ENCODE measurements at places on chromosomes 6 and 20.

GRCh38 chr6:46058951-46059350 is 43.3 kb upstream of the CLIC5 start:
- no peak for DNase-seq

- DNase-seq, result no peak
Observed at GRCh38 chr6:140043357-140043756, 668.9 kb upstream of the CITED2 start.

GRCh38 chr6:86203044-86203443 is 560.4 kb upstream of the SYNCRIP start:
- no peak for DNase-seq

DNA sequence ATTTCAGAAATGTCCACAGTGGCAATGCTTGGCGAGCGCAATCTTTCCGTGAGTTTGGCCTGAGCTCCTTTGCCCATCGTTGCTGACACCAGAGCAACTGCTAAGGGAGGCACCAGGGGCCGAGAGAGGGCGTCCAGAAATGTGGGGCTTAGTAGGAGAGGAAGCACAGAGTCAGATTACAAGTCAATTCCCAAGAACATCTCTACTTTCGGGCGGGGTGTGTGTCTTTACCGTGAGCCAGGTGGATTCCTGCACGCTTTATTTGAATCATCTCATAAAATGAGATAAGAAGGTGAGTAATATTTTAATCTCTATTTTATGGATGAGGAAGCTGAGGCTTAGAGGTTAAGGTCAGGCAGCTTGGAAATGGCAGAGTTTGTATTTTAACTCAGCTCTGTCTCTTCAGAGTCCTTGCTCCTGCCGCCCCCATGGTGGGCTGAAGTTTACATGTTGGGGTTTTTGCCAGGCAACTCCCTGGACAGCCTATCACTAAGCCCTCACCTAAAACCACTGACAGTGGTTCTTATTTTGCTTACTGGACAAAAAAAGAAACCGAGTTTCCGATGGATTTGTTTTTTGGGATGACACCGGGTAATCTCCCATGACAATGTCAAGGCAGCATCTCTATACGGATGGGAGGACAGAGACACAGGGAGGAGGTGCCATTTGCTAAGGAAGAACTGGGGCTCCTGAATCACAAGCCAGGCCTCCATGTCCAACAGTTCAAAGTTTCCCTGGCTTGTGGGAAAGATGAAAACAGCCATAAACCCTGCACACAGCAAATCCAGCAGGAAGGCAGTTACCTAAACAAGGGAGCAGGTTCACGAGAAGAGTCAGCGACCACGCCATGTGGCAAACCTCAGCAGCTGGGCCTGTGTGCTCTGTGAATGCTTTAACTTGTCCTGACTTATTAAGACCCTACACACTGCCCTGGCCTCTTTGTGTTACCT is 112.6 kb upstream of the SLC24A3 start:
- no peak for DNase-seq

GRCh38 chr6:149636124-149636523 is 12.4 kb downstream of the KATNA1 start:
- no peak for DNase-seq

- no peak for DNase-seq
Observed at GRCh38 chr6:113695516-113695915, 161.6 kb upstream of the MARCKS start.

DNA sequence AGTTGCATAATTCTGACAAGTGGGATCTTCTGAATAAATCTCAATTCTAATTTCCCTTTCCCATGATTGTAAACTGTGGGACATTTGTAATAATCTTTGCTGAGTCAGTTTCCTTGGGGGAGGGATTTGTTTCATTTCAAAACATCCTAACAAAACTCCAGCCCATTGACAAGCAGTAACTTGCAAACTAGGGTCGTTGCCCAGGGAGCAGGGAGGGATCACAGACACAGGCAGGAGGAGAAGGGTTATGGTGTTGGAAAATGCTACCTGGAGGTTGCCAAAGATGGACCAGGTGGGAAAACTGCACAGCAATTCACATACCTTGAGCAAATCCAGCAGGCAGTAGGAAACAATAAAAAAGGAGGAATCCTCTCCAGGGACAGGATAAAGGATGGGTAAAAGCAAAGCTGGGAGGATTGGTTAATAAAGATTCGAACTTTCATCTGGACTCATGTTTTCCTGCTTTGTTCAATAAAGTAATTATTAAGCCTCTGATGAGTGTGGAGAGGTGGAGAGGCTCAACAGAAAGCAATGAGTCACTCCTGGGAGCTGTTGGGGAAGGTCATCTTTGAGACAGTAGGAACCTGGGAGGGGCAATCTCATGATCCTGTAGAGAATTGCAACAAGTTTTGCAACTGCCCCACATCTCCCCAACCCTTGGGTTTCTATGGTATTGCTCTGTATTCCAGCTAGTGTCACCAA is 87.3 kb upstream of the AKIRIN2 start:
- no peak for DNase-seq

DNA sequence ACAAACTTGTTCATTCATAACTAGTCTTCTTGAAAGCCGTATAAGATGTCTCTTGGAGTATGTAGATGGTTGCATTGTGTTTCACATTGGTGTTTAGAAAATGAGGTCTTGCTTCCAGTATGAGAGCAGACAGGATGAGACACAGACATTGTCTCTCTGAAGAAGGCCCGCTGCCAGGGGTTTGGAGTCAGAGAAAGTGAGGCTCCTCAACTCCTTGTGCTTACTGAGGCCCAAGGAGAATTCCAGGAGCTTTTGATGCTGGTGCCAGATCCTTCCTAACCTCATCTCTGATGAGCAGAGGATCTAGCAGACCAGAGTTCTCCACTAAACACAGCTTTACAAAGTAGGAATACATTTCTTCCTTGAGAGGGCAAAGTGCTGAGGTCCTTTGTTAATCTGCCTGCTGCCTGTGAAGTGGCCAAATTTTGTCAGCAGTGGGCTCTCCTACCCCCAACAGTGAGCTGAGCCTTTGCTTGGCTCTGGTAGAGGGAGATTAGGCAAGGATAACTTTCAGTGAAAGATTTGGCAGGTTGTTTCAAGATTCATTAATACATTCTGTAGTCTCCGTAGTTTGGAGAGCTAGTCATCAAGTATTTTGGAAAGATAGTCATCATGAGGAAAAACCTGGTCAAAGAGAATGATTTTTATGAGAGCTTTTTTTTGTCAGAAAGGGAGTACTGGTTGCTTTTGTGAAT is 9.7 kb downstream of the MAPRE1 start:
- no peak for DNase-seq

DNA sequence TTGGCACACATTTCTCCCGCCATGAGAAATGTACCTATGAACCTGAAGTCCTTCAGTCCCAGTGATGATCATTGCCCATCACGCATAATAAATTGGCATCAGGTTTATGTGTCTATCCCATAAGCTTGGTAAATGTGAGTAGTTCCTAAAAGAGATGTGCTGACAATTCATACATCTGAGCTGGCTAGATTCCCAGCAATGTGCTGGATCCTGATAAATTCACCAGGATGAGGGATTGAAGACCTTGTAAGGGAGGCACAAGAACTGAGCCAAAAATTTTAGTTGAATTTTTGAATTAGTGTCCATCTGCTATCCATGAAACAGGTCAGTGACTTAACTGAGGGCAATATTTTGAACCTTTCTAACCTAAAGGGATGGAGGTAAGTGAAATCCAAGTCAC is 267.9 kb upstream of the CITED2 start:
- no peak for DNase-seq

DNA sequence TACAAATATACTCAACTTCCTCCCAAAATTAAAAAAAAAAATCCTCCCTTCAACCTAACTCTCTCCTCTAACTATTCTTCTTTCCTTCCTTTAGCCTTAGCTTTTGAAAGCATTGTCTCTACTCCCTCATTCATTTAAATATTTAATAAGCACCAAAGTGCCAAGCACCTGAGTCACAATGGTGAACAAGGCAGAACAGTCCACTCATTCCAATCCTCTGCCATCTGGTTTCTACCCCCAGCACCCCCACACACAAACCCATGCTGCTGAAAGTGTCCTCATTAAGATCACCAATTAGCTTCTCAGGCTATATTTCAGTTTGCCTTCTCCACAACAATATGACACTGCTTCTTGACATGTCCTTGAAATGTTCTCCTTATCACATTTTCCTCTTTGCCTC is 76.3 kb downstream of the DTNBP1 start:
- no peak for DNase-seq

Measured in NCI-H748 treated with DMSO at 0.1 percent for 48 hours (cell line).